ENCODE measurements at places on chromosomes 6 and 20.

- no peak for DNase-seq
These were observed 11.8 kb downstream of the COL9A3 start for GRCh38 chr20:62828511-62829230.

GRCh38 chr6:157228426-157229131 lies 94.7 kb downstream of the TMEM242 start:
- DNase-seq = peak; percentile 28

DNA sequence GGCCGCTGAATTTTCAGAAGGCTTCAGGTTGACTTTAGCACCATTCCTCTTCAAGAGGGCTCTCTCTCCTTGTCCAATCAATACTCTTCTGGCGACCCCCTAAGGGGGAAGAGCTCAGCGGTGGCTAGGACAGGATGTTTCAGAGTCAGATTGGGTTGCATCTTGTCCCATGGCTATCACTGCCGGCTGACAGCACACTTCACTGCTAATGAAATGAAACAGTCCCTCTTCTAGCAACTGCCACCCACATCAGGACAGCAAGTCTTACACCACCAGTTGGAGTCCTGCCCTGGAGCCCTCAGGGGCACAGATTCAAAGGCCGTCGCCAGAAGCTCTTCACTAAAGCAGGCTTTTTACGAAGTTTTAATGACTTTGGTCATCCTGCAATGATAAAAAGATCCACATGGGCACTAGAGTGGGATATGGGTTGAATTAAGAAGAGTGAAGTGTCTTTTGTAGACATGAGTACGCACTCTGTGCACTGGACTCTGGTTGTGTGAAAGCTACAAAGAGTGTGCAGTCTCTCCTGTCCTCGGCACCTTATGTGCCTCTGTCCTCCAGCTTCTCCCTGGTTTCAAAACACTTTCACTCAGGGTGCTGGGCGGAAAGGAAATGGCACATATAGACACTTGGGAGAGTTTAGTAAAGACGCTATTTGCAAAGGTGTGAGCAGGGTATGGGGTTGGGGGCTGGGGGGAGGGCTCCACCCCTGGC lies 66.1 kb upstream of the SLC22A16 start:
- DNase-seq = no peak

GRCh38 chr6:36800223-36801076 lies 38.8 kb downstream of the CPNE5 start:
- no peak for DNase-seq

DNA sequence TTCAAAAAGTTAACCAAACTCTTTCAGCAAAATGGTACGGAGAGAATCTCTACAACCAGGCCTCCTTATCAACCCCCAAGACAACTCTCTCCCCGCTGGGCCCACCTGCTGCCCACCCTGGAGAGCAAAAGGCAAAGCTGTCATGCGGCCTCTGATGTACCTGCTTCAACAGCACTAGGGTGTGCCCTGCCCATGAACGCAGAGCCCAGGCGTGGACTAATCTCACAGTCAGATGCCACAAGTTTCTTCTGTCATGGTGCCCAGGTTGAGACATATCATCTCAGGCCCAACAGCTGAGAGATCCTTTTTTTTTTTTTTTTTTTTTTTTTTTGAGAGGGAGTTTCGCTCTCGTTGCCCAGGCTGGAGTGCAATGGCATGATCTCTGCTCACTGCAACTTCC lies 26.3 kb downstream of the SLC2A4RG start:
- DNase-seq = no peak

DNA sequence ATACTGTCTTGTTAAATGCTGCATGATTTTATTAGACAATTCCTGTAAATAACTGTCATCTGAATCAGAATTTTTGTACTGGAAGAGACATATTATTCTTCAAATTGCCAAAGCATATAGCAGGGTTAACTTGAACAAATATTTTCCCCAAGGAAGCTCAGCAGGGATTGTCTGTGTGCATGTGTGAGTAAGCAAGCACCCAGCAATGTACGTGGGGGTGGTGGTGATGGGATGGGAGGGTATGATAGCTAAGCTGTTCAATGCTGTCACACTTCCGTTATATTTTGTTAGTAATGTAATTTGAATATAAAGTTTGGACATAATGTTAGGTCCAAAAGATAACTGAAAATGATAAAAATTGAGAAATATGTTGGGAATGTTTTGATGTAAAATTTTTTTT lies 118.1 kb downstream of the MYB start:
- no peak for DNase-seq

- no peak for DNase-seq
These were observed 23.0 kb downstream of the FAM135A start for GRCh38 chr6:70436320-70436719.

GRCh38 chr6:63261820-63262219 lies 50.6 kb downstream of the FKBP1C start:
- no peak for DNase-seq

DNA sequence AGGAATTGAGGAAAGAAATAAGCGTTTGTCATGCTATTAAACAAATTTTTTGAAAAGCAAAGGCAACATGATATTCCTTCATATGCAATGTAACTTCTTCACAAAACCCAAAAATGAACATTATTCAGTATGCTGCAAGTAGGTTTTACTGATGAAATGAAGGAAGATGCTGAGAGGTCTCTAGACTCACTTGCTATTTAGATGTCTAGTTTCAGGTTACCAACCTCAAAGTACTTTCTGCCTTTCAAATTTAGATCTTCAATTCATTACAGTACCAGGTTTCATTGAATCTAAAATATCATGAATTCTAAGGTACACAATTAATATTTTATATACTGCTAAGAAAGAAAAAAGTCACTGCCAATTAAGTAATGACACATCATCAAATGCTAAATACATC lies 39.9 kb downstream of the MYO6 start:
- no peak for DNase-seq

- no peak for DNase-seq
These were observed 42.4 kb downstream of the FAM184A start for GRCh38 chr6:119036081-119036480.

DNA sequence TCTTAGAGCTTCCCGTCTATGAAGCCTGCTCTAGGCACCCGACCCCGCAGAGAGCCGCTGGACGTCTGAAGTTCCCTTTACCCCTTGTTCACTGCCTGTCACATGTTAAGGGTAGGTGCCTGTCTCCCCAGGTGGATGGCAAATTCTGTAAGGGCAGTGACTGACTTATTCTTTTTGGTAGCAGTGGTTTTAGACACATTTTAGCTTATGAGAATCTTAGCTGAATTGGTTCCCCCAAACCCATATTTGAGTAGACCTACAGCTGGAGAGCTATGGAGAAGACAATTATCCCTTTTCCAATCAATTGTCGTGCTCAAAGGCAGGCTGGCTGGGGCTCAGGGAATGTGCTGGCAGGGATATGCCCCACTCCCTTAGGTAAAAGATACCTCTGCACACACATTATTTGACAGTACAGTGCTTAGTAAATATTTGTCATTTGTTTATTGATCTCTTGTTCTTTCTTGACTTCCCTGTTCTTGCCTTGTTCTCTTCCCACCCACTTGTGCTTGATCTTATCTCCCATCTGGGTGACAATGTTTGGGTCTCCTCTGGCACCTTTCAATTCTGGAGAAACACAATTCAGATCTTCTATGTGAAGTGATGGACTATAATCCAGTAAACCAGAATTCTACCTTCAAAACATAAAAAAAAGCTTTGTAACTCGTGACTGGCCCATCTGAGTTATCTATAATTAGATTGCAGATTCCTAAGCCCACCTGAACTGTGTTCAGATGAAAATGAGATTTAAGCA lies 114.3 kb upstream of the SLC2A12 start:
- DNase-seq = no peak

DNA sequence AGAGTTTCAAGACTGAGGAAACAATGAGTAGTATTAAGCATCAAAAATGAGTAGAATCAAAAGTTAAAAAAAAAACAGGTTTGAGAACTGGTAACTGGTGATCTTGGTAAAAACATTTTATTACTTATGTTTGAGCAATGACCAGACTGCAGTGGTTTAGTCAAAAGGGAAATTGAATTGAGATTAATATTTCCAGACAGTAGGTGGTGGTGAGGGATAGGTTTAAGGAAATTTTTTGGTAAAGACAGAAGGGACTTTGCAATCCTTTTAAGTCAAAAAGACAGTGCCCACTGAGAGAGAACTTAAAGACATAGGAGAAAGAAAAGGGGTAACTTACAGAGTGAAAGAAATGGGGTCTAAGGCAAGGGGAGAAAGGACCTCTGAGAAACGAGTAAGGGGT lies 156.9 kb downstream of the ASCC3 start:
- DNase-seq = no peak

DNA sequence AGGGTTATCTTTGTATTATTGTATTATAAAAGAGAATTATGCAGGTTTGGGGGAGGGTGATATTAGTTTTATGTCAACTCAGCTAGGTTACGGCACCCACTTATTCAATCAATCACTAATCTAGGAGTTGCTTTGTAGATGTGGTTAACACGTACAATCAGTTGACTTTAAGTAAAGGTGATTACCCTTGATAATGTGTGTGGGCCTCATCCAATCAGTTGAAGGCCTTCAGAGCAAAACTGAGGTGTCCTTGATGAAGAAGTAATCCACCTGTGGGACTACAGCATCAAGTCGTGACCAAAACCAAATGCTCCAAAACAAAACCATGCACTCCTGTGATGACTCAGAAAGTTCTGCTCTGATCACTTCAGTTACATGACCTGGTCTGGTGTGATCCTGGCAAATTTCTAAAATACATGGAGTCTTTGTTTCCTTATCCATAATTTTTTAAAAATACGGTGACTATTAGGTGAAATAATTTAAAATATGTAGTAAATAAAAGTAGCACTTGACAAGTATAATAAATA lies 114.1 kb downstream of the IYD start:
- DNase-seq = no peak

DNA sequence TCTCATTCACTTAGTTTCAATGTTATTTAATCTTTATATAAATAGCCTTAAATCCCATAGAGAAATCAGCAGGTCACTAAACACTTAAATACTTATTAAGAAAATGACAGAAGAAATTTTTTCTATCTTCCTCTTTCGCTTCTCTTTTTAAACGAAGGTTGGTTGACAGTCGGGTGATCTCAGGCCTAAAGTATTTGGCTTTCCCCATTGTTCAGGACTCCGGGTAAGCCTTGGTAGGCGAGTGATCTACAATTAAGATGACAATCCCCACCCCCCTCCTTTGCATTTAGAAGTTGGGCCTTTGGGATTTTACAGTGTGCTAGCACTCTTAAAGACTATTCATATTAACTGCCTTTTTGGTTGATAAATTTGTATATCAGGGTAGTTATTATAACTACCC lies 19.7 kb upstream of the UTRN start:
- DNase-seq = no peak

DNA sequence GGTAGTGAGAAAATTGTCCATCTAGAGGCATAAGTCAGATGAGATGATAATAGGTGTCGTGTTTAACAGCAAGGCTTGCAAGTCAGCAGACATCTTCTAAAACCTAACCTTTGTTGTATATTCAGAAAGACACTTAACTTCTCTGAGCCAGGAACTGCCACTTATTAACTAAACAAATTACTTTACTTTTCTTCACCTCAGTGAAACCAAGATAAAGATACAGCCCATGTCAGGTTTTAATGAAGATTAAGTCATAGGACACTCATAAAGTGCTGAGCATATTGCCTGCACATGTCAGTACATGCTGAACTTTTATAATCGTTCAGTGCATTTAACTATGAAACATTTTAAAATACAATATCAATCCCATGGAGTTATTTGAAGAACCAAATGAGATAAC lies 286.8 kb downstream of the NKAIN2 start:
- DNase-seq = no peak

DNA sequence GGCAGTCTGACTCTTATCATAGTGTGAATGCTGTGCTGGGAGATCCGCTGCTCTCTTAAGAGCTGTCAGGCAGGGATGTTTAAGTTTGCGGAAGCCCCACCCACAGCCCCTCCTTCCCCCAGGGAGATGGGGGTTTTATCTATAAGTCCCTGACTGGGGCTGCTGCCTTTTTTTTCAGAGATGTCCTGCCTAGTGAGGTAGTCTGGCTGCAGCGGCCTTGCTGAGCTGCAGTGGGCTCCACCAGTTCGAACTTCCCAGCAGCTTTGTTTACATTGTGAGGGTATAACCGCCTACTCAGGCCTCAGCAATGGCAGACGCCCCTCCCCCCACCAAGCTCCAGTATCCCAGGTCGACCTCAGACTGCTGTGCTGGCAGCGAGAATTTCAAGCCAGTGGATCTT lies 75.7 kb upstream of the UST start:
- DNase-seq = no peak

GRCh38 chr6:69848552-69848951 lies 17.8 kb upstream of the COL19A1 start:
- no peak for DNase-seq

DNA sequence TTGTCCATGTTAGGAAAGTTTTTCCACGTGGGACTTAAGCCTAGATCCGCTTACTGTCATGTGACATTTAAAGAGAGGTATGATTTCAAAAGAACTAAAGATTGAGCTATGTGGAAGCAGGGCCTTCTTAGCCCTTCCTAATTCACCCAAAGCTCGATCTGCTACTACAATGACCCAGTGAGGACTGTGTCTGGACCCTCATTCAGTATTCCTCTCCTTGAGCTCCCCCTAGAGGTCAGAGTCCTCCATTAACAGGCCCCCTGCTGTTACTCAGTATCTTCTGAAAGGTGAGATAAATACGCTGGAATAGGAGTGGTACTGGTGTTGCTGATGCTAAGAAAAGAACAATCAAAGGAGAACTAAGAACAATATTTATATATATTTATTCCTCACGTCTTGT lies 414.0 kb downstream of the GJA1 start:
- no peak for DNase-seq

GRCh38 chr6:137811916-137812553 lies 55.0 kb upstream of the TNFAIP3 start:
- no peak for DNase-seq

- DNase-seq = no peak
These were observed 822.1 kb downstream of the TENT5A start for GRCh38 chr6:80930376-80930775.

- no peak for DNase-seq
These were observed 55.7 kb downstream of the TMEM242 start for GRCh38 chr6:157267654-157268053.

DNA sequence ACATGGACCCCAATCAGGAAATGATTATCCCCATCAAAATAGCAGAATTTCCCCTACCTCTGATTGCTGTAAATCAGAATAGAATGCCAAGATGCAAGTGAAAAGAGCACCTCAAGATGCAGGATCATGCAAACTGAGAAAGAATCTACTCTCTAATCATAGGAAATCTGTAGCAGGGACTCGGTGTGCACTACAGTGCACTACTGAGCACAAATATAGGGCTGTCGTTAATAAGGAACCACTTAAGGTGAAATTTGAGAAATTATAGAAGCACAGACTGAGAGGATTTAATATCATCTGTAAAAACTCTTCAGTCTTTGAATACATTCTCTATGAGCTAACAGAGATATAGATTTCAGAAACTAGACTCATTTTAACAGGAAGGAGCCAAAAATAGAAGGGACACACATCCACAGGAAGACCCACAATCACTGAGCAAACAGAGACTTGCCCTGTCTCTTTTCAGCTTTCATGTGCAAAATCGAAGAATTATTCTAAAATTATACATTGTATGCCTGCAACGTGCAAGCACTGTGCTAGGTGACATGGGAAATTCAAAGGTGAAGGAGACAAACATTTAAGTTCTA lies 278.3 kb downstream of the HIVEP2 start:
- DNase-seq = no peak

- DNase-seq = peak; percentile 81
These were observed 46.2 kb upstream of the ZNF184 start for GRCh38 chr6:27518881-27519795.
